ENCODE measurements at places on chromosomes 1 and 21.

GRCh38 chr1:89525169-89525855, 683 bp downstream of the LRRC8B start:
- peak; percentile 59 for DNase-seq

- no peak for DNase-seq
Observed at GRCh38 chr1:7636795-7637526, 134.1 kb upstream of the VAMP3 start.

DNA sequence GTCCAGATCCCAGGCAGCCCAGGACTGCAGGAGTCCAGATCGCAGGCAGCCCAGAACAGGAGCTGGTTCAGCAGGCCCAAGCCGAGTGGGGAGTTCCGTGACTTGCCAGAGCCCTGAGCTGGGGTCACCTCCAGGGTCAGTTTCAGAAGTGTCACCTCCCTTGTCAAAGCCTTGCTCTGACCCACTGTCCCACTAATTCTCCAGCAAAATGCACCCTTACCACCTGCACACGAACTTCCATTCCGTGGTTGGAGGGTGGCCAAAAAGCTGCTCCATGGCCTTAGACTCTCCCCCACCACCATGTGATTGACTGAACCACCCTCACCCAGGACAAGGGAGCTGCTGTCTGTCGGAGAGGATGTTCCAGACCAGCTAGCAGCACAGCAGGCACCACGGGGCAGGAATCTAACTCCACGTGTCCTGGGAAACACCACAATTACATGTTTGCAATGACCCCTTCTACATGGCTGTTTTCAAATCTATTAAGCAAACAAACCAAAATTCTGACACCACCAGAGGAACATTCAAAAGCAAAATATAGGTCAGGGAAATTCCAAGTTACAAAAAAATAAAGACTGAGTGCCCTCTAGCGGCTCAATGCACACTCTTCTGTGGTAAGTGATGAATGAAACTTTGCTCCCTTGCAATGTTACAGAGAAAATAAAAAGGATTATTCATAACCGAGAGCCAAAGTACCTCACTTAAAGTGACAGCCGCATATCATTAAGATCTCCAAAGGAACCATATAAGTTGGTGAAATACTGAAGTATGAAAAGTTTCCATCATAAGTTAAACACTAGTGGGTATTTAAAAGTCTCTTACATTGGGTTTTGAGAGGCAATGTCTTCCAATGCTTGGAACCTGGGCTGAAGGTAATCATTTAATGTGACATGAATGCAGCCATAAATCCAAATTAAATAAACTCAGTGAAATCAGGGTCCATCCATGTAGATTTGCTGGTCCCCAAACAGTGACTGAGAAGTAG, 76.3 kb downstream of the NPHP4 start:
- DNase-seq, result peak; percentile 10

- no peak for DNase-seq
Observed at GRCh38 chr1:1004420-1004779, 4.5 kb upstream of the HES4 start.

DNA sequence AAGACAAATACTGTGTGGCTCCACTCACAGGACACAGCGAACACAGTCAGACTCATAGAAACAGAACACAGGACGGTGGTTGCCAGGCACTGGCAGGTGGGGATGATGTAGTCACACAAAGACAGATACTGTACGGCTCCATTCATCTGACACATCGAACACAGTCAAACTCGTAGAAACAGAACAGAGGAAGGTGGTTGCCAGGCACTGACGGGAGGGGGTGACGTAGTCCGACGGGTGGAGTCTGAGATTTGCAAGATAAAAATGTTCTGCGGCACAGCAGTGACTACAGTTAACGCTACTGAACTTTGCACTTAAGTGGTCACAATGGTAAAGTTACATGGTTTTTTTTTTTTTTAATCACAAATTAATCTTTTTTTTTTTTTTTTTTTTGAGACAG, 18.7 kb downstream of the C21orf58 start:
- DNase-seq, result no peak

DNA sequence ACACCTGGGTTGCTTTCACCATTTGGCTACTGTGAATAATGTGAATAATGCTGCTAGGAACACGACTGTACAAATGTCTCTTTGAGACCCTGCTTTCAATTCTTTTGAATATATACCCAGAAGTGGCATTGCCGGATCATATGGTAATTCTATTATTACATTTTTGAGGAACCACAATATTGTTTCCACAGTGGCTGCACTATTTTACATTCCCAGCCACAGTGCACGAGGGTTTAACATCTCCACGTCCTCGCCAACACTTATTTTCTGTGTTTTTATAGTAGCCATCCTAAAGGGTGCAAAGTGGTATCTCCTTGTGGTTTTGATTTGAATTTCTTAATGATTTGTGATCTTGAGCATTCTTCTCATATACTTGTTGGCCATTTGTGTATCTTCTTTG, 15.7 kb downstream of the FHAD1 start:
- no peak for DNase-seq

- DNase-seq, result no peak
Observed at GRCh38 chr1:245091818-245092637, 62.8 kb upstream of the KIF26B start.

Data from bone marrow (tissue), 2 donors.